NCI-H345 (cell line): ENCODE measurements at places on chromosomes 5 and 9.

GRCh38 chr5:32589942-32590869 is 4.8 kb downstream of the SUB1 start:
- peak; percentile 44 for DNase-seq

GRCh38 chr5:40221255-40221654 is 458.5 kb upstream of the PTGER4 start:
- no peak for DNase-seq

DNA sequence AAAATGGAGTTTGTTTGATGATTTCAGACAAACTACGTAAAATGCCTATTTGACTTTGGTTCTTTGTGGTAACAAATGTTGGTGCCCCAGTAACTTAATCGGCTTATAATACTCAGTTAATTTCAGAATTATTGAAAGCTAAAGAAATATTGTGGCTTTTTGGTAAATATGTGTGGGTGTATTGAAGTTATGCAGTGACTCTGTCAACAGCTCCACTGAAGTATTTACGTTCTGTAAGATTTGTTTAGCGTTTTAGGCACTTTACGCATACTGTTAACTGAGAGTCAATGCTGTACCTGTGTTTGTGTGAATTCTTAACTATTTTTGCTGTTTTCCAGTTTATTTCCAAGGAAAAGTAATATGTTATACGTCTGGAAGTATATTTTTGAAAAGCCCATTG is 2.2 kb downstream of the RAD23B start:
- DNase-seq: no peak

DNA sequence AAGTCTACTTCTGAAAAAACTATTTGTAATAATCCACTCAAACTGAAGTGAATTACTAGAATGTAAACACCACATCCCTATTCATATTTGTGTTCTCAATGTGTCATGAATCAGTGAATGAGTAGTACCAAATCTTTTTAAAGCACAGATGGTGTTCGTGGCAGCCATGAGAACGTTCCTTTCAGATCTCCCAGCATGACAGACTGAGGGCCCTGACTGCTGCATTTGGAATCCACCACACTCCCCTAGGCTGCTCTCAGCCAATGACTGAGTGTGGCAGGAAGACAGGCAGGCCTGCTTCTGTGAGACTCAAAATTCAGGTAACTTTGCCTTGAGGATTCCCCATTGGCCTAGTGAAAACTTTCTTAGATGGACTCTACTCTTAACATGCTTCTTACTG is 10.9 kb upstream of the JMY start:
- DNase-seq: no peak

- DNase-seq: no peak
Observed at GRCh38 chr5:35919191-35919590, 19.2 kb downstream of the CAPSL start.

- DNase-seq: no peak
Observed at GRCh38 chr5:23721336-23721735, 213.9 kb downstream of the PRDM9 start.

DNA sequence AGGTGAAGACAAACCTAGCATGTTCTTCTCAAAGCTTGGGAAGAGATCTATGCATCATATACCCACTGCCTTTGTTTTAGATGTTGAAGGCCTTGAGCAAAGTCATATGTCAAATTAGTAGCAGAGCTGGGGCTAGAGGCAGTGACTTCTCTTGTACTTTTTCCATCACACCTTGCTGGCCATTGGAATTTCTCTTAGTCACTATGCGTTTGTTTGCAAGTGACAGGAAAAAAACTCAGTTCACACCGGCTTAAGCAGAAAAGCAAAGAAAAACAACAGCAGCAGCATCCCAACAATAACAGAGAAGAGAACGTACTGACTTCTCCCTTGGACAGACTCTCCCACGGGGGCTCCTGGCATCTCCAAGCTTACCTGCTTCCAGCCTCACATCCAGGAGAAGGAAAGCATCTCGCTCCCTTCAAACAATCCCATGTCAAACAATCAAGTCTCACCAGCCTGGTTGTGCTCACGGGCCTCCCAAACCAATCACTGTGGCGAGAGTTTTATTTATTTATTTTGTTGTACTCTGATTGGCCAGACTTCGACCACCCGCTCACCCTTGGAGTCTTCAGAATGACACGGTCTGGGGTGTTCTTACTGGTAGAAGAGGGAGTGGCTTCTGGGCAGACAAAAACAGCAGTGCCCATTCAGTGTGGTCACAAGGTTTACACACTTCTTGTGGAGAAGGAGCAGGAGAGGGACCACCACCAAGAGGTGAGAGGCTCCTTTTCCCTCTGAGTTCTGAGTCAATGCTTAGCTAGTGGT is 83.8 kb upstream of the STC2 start:
- DNase-seq: no peak

- no peak for DNase-seq
Observed at GRCh38 chr5:134545070-134545868, 19.8 kb downstream of the JADE2 start.

DNA sequence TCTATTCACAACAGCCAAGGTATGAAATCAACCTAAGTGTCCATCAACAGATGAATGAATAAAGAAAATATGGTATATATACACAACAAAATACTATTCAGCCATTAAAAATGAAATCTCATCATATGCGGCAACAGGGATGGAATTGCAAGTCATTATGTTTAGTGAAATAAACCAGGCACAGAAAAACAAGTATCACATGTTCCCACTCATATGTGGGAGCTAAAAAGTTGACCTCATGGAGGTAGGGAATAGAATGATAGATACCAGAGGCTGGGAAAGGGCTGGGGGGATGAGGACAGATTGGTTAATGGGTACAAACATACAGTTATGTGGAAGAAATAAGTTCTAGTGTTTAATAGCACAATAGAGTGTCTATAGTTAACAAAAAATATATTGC is 149.7 kb downstream of the DEPDC1B start:
- DNase-seq: no peak

DNA sequence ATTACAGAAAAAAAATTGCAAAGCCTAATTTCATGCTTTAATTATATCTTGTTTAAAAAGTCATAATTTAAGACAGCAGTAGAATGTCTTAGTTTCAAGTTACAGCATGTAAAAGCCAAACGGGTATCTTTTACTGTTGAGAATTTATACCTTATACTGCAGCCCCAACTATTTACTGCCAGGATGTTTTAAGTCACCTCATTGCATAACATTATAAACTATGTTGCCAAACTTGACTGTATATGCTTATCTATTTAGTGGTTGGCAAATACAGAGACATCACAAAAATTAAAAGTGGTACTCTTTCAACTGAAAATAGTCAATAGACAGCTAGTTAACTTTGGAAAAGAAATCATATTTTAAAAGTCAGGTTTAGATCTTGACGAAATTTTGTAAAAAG is 119.5 kb downstream of the EDIL3 start:
- DNase-seq: no peak

DNA sequence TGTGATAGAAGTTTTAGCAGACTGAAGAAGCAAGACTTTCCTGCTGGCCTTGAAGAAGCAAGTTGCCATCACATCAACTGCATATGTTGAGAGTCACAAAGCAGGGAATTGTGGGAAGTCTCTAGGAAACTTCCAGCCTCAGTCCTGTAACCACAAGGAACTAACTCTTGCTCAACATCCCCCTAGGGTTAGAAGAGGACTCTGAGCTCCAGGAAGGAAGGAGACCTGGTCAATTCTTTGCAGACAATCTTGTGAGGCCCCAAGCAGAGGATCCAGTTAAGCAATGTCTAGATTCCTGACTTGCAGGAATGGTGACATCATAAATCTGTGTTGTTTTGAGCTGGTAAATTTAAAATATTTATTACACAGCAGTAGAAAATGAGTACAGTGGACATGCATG is 18.6 kb upstream of the ZNF366 start:
- DNase-seq: no peak

GRCh38 chr5:40106847-40107246 is 572.9 kb upstream of the PTGER4 start:
- no peak for DNase-seq

DNA sequence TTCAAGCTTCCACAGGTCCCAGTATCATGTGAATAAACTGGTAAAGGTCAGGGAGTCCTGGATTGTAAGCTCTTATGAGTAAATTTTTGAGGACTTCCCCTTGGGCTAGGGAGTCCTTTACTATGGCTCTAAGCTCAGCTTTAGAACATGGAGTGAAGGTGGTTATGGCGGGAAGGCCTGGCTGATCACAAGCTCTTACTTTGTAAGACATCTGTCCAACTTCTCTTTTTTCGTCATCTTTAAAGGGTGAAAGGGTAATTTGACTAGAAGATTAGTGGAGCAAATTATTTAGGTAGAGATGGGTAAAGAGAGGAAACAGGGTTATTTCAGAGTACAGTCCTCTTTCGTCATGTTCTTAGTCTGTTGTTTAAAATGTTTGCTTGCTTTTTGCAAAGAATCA is 155.4 kb downstream of the AOPEP start:
- DNase-seq: no peak

GRCh38 chr5:162811071-162811470 is 626.3 kb upstream of the CCNG1 start:
- no peak for DNase-seq

DNA sequence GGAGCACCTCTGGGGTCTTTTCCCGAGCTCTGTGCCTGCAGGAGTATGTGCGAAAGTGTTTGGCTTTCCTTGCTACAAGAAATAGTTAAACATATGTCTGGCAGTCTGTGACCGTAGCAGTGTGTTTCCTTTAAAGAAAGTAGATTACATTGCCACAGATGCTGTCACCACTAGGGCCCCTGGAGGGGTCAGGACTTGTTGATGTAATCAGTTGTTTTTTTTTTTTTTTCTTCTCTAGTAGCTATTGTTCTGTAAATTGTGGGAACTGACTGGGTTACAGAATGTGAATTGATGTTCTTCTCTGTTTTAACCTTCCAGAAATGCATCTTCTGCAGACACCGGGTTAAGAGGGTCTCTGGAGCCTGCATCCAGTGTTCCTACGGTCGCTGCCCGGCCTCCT is 345.6 kb downstream of the KDM4C start:
- no peak for DNase-seq

- DNase-seq: no peak
Observed at GRCh38 chr5:57382655-57383054, 100.0 kb downstream of the ACTBL2 start.

- no peak for DNase-seq
Observed at GRCh38 chr5:3024976-3025375, 273.5 kb upstream of the IRX2 start.

GRCh38 chr5:171715551-171715950 is 70.1 kb upstream of the SMIM23 start:
- DNase-seq: no peak

DNA sequence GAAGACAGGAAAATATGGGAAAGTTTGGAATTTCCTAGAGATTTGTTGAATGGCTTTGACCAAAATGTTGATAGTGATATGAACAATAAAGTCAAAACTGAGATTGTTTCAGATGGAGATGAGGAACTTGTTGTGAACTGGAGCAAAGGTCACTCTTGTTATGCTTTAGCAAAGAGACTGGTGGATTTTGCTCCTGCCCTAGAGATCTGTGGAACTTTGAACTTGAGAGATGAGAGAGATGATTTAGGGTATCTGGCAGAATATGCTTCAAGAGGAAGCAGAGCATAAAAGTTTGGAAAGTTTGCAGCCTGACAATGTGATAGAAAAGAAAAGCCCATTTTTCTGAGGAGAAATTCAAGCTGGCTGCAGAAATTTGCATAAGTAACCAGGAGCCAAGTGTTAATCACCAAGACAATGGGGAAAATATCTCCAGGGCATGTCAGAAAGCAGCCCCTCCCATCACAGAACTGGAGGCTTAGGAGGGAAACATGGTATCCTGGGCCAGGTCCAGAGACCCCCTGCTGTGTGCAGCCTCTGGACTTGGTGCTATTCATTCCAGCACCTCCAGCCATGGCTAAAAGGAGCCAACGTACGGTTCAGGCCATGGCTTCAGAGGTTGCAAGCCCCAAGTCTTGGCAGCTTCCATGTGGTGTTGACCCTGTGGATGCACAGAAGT is 114.3 kb upstream of the STARD4 start:
- no peak for DNase-seq

GRCh38 chr9:351916-352315 is 137.3 kb downstream of the DOCK8 start:
- DNase-seq: no peak

GRCh38 chr9:134461426-134461982 is 135.2 kb downstream of the RXRA start:
- DNase-seq: no peak

DNA sequence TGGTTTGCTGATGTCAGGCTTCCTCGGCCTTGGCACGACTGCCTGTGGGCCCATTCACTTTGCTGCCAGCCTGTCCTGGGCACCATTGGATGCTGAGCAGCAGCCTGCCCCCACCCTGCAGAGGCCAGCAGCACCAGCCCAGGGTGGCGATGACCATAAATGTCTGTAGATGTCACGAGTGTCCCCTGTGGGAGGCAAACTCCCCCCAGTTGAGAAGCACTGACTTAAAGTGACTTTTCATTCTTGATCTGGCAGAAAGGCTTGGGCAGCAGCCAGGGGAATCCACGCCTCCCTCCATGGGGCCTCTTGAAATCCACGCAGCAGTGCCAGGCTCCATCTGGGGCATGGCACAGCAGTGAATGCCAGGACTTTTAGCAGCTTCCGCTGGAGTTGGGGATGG is 21.8 kb downstream of the IRX4 start:
- no peak for DNase-seq

GRCh38 chr9:68997666-68998065 is 16.2 kb downstream of the PRKACG start:
- no peak for DNase-seq

DNA sequence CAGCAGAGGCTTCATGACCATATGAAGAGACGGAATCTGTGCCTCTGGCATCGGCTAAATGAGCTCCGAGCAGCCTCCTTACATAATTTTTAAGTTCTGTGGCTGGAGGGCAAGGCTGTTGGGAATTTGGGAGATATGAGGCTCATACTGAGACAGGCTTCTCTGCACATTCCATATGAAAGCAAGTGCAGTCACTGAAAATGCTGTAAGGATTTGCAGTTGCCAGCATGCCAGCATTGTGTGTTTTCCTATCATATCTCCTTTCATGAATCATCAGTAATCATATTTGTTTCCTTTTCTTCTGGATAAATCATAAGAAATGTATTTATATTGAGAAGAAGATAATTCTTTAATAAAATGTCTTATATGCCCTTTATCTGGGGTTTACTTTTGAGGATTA is 775.4 kb downstream of the SEMA5A start:
- DNase-seq: no peak

GRCh38 chr9:72327631-72328030 is 37.4 kb downstream of the ZFAND5 start:
- no peak for DNase-seq

- DNase-seq: no peak
Observed at GRCh38 chr5:6188976-6189375, 189.4 kb downstream of the MED10 start.

DNA sequence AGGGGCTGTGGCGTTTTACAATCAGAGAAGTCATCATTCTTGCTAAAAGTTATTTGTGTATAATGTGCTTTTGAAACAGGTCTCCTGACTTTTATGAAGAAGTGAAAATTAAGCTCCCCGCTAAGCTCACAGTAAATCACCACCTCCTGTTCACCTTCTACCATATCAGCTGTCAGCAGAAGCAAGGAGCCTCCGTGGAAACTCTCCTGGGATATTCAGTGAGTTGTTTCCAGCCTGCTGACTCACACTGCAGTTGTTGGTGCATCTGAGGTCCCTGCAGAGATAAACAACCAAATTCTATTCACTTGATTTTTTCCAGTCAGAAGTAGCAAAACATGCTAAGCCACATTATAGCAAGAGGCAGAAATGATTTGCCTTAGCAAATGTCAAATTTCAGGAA is 156.7 kb downstream of the DOCK8 start:
- no peak for DNase-seq
